ENCODE measurements at places on chromosomes 4 and X. TPM values are rescaled to one million over a fixed set of nuclear protein-coding genes. Genes with fewer than 3 reads are reported as not detected.

Gene SH3D19
- total RNA-seq = 130 TPM

Gene RBBP7
- total RNA-seq = 179 TPM

Gene S100G
- total RNA-seq = not detected

Gene NOA1
- 26.2 TPM for total RNA-seq

Gene C4orf50
- total RNA-seq = not detected

Gene REPS2
- total RNA-seq = 4.4 TPM

Gene TLR6
- total RNA-seq = 5.3 TPM

Gene PPEF2
- total RNA-seq = not detected

Gene NPY5R
- not detected for total RNA-seq

Gene VCX
- total RNA-seq = not detected

Gene PPP2R3B
- 13.6 TPM for total RNA-seq

Gene PABPC4L
- total RNA-seq = 0.65 TPM

Gene SSX7
- not detected for total RNA-seq

Gene NXF2
- total RNA-seq = not detected

Gene FHDC1
- 0.13 TPM for total RNA-seq

Gene SLC49A3
- total RNA-seq = 2.4 TPM

Gene NAP1L2
- 2.0 TPM for total RNA-seq

Gene VCX3A
- not detected for total RNA-seq

Gene EMCN
- total RNA-seq = 94.7 TPM

Gene TRO
- total RNA-seq = 2.0 TPM

Gene TCEAL8
- 90.4 TPM for total RNA-seq

Gene UCP1
- total RNA-seq = not detected

Gene ZIC3
- total RNA-seq = not detected

Gene NHSL2
- total RNA-seq = 38.0 TPM

Gene CENPE
- total RNA-seq = 72.2 TPM

Gene MAGEE2
- not detected for total RNA-seq

Gene NEUROG2
- not detected for total RNA-seq

Gene STPG2
- total RNA-seq = 0.13 TPM

Gene RIPPLY1
- not detected for total RNA-seq

Gene SPACA5B
- not detected for total RNA-seq

Gene MAML3
- total RNA-seq = 19.3 TPM

Gene BEND2
- total RNA-seq = not detected

Gene P2RY4
- 0.13 TPM for total RNA-seq

Gene TRMT2B
- total RNA-seq = 28.9 TPM

Gene CDK16
- 91.1 TPM for total RNA-seq

Gene PRDX4
- 270 TPM for total RNA-seq

Gene USP17L19
- not detected for total RNA-seq

Gene MAGEA11
- total RNA-seq = not detected

Gene PABPC1L2A
- not detected for total RNA-seq

Gene OPHN1
- total RNA-seq = 7.6 TPM

Gene GUCY1B1
- 0.66 TPM for total RNA-seq

Gene CAMK2D
- 54.1 TPM for total RNA-seq

Gene FAM114A1
- total RNA-seq = 162 TPM

Gene SPANXN4
- total RNA-seq = not detected

Gene NKX3-2
- not detected for total RNA-seq

Gene MGARP
- 45.3 TPM for total RNA-seq

Gene CXCL13
- not detected for total RNA-seq
